Lung (tissue), 17 donors: ENCODE measurements at places on chromosomes 7 and 10.

DNA sequence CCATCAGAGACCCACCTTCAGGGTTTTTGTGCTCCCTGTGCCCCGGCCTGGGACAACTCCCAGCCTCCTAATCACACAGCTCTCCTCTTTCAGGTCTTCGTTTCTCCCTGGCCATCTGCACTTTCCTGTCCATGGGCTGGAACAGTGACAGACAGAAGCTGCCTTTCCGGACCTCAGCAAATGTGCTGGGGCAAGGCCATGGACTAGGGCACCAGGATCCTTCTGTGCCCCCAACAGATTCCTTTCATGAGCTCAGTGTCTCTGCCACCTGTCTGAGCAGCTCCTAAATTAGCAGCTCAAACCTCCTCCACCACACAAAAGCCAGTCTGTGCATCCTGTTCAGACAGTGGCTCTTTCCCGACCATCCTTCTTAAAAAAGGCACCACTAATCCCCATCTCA lies 41.9 kb upstream of the FRMD4A start:
- DNase-seq: no peak

GRCh38 chr10:61215246-61215645 lies 237.9 kb downstream of the TMEM26 start:
- no peak for DNase-seq

- no peak for DNase-seq
These were observed 192.6 kb downstream of the TNS3 start for GRCh38 chr7:47389171-47389922.

DNA sequence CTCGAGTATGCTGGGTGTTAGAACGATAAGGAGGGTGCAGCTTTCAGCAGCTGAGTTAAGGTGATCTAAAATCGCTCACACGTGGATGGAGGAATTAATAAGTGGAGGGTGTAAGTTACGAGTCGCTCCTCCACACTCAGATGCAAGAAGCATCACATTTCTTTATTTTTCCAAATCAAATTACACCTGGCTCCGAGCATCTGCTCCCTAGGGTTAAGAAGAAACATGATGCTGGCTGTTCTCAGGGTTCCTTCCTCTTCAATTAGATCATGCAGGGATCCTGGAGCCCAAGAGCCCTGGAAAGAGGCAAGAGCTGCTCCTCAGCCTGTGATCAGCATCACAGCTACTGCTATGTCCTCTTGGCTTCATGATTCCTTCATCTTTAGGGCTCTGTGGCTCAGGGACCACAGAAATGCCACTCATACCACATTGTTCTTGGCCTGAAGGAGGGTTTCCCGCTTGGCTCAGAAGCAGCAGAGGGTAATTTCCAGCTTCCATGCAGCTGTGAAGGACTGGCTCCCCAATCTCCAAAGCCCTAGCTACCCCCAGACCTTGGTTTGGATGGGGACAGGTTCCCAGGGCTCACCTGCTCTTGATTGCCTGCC lies 235.9 kb upstream of the ZNF32 start:
- no peak for DNase-seq

DNA sequence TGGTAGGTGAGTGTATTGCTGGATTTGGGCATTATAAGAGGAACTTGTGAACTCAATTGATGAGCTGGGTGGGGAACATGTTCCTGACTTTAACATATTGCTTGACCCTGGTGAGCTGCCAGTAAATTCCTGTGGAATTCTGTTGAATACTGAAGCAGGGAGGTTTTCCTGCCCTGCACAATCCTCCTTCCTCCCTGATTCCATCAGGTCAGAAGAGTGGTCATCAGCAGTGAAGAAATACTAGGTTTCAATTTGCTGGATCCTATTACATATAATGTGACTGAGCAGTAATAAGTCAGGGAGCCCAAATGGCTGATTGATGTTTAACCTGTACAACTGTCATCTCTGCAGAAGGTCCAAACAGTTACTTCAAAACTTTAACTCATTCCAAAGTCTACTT lies 581.2 kb downstream of the SUGCT start:
- DNase-seq: no peak

DNA sequence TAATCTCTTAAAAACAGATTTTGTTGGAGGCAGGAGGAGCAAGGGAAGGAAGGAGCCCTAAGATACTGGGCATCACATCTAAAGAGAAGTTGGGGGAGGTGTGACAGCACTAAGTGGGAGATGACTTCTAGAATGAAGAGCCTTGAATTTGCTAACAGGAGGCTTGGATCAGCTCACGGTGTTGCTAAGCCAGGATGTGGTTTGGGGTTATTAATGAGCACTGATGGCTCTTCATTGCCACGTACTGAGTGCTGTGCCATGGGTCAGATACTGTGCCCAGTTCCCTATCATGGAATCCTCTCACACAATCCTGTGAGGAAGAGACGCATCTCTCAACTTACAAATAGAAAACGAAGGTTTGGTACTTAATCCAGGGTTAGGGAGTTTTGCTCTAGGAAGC lies 78.5 kb downstream of the C7orf25 start:
- no peak for DNase-seq

- DNase-seq: peak; percentile 71
These were observed 72.7 kb downstream of the DYNC1I1 start for GRCh38 chr7:95845007-95845406.

GRCh38 chr7:2530071-2530987 lies 10.8 kb downstream of the LFNG start:
- no peak for DNase-seq
